A549 treated with ZK216348 at 1 μM for 4 hours (cell line): ENCODE measurements at places on chromosomes 2 and 18. TPM values are rescaled to one million over a fixed set of nuclear protein-coding genes. Genes with fewer than 3 reads are reported as not detected.

IL36A gene
- not detected in 5 replicates for total RNA-seq

GAREM2 gene
- total RNA-seq: 5.6 to 10.3 TPM (median 7.7 TPM) in 5 replicates

TMEM37 gene
- total RNA-seq: 1.5 to 2.1 TPM (median 1.6 TPM) in 5 replicates

GPR39 gene
- total RNA-seq: 7.4 to 10.3 TPM (median 9.6 TPM) in 5 replicates

CD8B2 gene
- total RNA-seq: not detected in 5 replicates
